ENCODE measurements at places on chromosomes 5 and 9.

- DNase-seq = no peak
These were observed 374.2 kb downstream of the EFNA5 start for GRCh38 chr5:107296572-107296971.

DNA sequence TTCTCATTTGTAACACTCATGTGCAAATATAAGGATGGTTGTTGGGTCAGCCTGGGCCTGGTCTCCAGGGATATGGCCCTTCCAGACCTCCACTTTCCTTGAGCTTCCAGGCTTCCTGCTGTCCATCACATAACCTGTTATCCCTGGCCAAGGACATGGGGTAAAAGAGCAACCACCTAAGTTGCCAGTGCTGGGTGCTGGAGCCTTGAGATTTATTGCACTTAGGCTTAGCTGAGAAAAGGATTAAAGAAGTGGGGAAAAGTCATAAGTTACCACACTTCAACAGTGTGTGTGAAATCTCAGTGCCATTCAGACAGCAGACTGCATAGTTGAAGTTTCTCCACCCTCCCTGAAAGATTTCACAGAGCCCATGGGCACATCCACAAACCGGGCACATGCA lies 58.6 kb upstream of the PANK3 start:
- no peak for DNase-seq

GRCh38 chr9:126681336-126681735 lies 67.6 kb downstream of the LMX1B start:
- DNase-seq = no peak

GRCh38 chr9:32069169-32069813 lies 315.2 kb upstream of the ACO1 start:
- DNase-seq = no peak

DNA sequence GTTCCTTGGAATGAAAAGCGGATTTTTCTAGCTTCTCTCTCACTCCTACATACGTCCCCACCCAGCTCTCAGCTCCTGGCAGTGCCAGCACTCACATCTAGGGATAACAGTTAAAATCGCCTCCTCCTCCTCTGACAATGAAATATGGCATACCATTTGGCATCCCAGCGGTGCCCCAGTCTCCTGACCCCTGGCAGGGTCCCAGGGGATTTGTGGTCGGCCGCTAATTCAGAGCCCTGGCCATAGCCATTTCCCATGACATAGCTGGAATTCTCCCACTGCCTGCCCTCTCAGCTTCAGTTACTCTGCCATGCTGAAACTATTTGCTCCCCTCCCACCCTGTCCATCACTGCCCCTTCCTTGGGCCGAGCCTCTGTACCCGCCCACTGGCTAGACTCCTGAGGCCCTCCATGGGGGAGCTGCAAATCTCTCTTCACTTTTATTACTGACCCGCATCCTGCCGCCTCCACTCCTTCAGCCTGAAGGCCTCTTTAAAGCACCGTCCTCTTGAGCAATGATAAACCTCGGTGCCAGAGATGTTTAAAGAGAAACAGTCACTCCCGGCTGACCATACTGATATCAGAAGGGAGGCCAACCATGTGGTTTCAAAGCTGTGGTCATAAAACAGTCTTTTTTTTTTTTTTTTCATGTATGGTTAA lies 139.8 kb downstream of the SLIT3 start:
- peak; percentile 79 for DNase-seq

DNA sequence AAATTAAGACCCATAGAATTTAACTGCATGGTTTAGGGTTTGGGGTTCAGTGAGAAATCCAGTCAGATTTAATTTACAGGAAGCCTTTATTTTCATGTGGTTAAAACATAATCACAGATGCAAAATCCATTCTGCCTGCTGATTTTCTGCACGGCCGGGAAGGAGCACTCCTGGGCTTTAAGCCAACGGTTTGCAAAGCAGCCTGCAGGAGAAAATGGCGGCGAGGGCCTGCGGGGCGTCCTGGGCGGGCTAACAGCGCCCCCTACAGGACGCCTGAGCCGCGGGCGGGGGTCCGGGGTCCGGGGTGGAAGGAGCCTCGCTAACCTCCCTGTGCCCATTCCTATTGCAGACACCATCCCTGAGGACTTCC lies 47.6 kb downstream of the THBS4 start:
- peak; percentile 29 for DNase-seq

- DNase-seq = no peak
These were observed 1.7 kb upstream of the GLT6D1 start for GRCh38 chr9:135641047-135641446.

GRCh38 chr9:123965801-123966686 lies 36.1 kb upstream of the DENND1A start:
- no peak for DNase-seq

DNA sequence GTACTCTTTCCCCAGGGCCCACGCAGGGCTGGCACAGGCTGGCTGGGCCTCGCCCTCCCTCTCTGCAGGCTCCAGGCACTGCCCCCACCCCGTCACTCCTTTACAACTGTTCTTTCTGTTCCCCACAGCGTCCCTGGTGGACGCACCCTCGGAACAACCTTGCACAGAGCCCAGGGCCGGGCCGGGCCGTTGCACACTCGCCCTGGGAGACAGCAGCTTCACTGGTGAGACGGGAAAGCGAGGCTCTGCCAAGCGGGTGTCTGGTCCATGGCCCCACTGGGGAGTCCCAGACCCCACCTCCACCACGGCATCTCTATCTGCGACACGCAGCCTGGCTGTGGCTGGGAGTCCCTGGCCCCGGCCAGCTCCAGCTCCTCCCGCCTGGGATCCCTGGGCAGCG lies 18.4 kb upstream of the QSOX2 start:
- DNase-seq = no peak

DNA sequence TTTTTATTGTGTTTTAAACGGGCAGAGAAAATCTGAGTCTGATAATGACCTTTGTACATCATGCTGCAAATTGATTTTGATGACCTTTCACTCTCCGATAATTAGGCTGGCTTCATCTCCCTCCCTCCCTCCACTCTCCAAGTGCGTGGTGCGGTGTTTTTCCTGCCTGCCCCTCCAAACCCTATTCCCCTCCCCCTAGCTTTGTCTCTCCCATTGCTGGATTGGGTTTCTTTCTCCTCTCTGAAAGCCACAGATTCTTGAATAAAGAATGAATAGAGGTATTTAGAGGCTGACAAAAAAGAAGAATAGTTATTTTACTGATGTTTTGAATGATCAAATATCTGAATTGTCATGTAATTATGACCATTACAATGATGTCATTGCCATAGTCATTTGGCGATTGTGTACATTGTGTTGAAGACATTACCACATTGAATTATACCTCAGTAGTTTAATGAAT lies 571.1 kb upstream of the ZNF608 start:
- DNase-seq = no peak

GRCh38 chr5:73490088-73490487 lies 8.2 kb upstream of the BTF3 start:
- DNase-seq = no peak

Data from mammary epithelial cell (primary cell).